ENCODE measurements at places on chromosomes 4 and X.

GRCh38 chr4:73735231-73735630, 5.1 kb upstream of the CXCL8 start:
- DNase-seq, result no peak

DNA sequence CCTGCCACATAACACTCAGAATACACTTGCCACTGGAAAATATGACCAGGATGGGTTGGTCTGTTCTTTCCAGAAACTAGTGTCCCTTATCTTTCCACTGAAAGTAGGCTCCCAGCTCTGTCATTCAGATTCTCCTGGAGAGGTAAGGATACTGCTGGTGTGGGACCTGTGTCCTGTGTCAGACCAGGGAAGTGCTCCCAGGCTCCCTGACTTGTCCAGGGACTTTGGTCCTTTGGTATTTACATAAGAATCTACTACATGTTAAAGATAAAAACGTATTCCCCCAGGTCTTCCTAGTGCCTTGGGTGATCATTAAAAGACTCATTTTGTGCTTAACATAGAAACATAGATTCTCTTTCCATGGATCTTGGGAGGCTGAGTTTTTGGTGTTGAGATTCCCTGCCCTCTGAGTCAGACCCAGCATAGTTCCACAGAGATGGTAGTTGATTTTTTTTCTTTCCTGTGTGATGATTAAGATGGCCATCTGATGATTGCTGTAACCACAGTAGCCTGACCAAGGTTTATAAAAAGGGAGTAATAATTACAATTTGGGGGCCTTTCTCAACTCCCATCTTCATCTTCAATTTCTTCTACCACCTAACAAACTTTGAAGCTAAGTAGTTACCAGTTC, 159.8 kb upstream of the JADE1 start:
- no peak for DNase-seq

DNA sequence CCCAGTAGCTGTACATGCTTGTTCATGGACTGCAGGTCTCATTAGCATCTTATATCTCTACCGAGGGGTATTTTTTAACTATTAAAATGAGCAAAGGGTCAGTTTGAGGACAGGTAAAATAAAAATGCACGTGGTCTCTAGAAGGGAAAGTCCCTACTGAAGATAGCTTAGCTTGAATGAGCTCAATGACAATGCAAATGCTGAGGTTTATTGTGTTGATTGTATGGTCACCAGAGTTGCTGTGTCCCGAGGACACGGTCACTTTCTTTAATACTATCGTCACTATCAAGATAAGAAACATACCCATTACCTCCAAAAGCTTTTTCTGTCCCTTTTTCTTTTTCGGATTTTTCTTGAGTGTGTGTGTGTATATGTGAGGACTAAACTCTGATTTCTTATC, 250.5 kb upstream of the PRKX start:
- no peak for DNase-seq

- DNase-seq, result no peak
Measured at GRCh38 chr4:142547974-142548373, 298.1 kb downstream of the INPP4B start.

GRCh38 chr4:112674376-112674775, 37.4 kb downstream of the LARP7 start:
- DNase-seq, result no peak

DNA sequence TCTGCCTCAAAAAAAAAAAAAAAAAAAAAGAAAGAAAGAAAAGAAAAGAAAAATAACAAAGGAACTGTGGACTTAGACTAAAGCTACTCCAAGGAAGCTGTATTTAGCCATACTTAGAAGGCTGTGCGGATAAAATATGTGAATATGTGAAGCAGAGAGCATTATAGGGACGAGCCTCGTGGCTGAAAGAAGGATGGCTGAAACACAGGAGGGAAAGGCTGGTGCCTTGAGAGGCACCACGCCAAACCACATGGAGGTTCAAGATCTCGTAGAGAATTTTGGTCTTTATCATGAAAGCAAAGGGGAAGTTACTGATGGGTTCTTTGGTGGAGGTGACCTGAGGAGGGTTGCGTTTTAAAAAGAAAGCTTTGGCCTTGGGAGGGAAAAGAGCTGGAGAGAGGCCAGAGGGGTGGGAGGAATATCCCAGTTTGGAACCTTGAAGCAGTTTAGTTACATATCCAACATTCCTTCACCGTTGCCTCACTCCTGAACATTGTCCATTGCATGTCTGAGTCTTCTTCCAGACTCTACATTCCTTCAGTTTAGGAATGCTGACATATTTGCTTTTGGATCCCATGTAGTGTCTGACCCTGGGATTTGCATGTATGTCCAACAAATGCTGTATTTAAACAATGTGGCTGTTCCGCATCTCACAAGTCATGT, 82.5 kb downstream of the CPE start:
- DNase-seq, result no peak

- DNase-seq, result no peak
Measured at GRCh38 chrX:11445540-11445939, 152.3 kb downstream of the AMELX start.

DNA sequence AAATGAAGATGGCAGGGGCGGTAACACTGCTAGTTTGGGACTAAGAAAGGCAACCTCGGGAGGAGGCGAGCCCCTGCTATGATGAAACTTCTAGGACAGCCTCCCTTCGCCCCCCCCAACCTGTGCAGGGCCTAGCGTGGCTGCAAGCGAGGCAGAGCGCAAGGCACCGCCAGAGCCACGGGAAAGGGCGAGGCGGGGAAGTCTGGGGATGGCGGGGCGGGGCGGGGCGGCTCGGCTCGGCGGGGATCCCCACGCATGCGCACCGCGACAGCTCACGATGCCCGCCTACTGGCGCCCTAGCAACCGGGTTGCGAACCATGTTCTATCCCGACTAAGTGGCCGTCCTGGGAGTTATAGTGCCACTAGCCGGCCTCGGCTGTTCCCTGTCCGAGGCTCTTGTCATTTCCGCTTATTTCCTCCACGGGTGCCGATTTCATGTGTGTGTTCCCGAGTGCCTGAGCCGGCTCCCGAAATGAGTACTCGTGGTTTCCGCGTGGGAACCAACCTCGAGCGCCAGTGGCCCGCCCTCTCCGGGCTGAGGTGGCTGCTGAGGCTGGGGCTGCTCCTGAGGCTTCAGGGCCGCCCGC, 28.7 kb upstream of the RBMX start:
- DNase-seq, result peak; percentile 81

DNA sequence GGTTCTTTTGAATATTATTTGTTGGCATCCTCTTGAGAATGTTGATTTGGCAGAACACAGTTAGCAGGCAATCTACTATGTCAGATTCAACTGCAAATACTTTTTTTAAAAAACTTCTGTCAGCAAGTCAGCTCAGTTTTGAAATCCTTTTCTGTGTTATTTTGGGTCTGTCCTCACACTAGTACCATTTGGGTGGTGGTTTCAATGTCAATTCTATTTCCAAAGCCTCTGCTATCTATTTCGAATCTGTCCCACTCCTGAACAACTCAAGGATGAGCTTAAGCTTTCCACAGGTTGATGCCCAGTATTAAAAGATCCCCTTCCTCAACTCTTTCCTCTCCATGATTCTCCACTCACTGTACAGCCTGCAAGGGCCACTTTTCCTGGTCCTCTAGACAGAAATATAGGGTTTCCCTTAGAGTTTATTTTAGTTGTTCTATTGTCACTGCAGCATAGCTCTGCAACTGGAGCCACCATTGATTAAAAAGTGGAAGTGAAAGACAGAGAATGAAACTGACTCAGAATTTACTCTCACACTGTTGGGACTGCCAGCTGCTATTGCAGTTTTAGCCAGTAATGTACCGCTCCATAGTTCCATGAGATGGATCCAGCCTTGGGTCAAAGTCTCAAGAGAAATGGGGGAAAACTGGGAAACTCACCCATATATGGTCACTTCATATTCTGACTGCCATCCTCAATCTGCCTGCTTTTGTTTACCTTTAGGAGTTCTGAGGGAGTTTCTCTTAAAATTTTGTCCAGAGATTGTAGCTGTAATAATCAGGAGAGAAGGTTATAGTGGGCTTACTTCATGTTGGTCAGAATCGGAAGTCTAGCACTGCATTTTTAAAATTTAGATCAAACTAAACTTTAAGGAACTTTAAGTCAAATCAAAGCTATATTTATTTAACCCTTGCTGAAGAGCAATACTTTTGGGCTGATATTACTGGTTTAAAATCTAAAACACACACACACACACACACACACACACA, 14.6 kb downstream of the HDX start:
- DNase-seq, result no peak

GRCh38 chrX:33968611-33969010, 163.5 kb downstream of the FAM47A start:
- DNase-seq, result no peak

GRCh38 chr4:138090918-138091676, 151.1 kb downstream of the SLC7A11 start:
- DNase-seq, result no peak

GRCh38 chr4:185892165-185892564, 80.2 kb upstream of the SORBS2 start:
- DNase-seq, result no peak

DNA sequence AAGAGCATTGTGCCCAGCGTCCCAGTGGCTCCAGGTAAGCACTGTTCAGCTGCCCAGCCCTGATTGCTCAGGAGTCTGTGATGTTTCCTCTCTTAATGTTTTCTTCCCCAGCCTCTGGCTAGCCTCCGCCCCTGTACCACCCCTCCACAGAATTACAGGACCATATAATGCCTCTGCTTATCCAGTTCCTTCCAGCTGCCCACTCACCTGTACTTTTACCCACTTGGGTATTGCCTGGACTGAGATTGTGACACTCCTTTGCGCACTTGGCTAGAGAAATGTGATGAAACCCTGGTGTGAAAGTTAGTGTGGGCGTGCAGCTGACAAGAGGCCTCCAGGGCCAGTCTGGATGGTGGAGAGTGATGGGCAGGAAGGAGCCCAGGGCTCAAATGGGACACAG, at the start of gene AWAT2:
Gene AWAT2 (minus strand): TSS at position 14 of the 400 bp plus-strand sequence. CDS start 6 bp downstream, at position 8.
- peak; percentile 22 for DNase-seq

GRCh38 chrX:101290957-101291603, at the start of gene TAF7L:
Gene TAF7L (minus strand): TSS chrX:101291334. CDS start chrX:101287543, 3,791 bp downstream.
- peak; percentile 82 for DNase-seq

DNA sequence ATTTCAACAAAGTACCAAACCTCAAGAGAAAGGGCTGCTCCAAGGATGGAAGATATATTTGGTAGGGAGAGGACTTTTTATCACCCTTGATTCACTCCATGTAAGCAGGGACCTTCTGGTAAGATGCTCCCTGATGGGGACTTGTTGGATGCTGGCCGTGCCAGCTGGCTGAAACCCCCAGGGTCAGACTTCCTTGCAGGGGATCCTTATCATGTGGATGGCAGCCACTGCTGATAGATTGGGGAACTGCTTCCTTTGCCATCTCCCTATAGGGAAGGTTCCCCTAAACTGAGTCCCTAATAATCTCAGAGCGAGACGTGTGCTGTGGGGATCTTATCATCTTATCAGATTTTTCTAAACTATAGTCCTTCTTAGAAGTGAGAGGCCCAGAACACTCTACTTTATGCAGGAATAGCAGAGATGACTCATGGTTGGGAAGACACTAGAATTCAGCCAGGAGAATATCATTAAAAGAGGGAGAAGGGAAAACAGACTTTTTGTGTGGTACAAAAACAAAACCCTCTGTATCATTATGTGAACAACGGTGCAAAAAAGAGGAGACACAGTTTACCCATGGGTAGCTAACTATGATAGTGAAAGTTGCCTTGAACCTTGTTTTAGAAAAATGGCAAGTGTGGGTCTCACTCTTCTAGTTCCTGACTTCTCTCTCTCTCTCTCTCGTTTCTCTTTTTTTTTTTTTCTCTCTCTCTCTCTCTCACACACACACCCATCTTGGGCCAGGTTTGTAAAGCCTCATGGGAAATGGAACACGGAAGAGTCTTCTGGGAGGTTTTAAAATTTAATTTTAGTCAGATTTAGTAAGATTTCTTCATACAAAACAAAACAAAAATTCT, 16.1 kb downstream of the RHOH start:
- no peak for DNase-seq

DNA sequence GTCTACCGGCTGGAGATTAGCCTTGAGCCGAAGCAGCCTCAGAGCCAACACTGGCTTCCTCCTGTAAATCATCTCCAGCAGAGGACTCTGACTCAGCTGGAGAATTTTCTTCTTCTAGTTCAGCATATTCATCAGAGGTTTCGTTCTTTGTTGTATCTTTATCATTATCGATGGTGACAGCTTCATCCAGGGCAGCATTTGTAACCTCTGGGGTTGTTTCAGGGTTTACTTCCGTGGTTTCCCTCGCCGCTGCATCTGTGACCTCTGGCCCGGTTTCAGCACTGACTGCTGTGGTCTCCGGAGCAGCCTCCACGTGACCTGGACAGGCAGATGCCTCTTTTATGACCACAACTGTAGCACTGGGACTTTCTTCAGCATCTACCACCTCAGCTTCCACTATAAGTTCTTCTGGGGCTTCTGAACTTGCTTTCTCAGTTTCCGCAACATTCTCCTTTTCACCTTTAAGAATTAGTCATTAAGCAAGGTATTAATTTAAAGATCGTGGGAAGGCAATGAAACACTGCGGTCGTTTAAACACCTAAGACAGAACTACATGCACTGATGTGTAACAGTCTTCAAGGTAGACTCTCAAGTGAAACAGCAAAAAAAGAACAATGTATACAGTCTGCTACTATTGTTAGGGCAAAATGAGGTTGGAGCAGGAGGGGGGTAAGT, 13.3 kb downstream of the MGARP start:
- peak; percentile 87 for DNase-seq

GRCh38 chr4:60805500-60806313, 394.4 kb upstream of the ADGRL3 start:
- no peak for DNase-seq

GRCh38 chr4:182808673-182809416, 108.3 kb downstream of the DCTD start:
- no peak for DNase-seq

DNA sequence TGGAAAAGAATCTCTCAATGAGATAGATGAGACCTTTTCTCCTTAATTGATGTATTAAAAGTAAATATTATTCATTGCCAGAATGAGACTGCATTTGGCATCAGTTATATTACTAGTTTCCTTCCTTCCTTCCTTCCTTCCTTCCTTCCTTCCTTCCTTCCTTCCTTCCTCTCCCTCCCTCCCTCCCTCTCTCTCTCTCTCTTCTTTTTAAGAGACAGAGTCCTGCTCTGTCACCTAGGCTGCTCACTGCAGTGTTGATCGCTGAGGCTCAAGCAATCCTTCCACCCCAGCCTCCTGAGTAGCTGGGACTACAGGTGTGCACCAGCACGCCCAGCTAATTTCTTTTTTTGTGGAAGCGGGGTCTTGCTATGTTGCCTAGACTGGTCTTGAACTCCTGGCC, 50.4 kb upstream of the ARX start:
- DNase-seq, result no peak

Measured in upper lobe of left lung (tissue), 6 donors.